ENCODE measurements at places on chromosomes 12 and 14.

DNA sequence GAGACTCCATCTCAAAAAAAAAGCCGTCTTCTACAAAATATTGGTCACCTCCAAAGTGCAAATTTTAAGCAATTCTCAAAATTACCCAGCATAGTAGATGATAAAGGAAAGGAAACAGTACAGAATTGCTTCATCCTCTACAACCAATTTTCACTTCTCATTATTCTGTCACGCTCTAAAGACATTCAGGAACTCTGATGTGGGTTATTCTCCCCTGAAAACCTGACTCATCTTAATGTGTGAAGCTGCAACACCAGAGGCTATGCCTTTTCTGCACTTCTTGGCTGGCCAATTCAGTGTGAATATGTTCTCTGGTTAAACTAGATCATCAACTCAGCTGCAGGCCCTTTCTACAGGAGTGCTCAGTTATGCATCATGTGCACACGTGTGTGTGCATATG lies 11.0 kb downstream of the PTGER2 start:
- peak; percentile 50 for DNase-seq

DNA sequence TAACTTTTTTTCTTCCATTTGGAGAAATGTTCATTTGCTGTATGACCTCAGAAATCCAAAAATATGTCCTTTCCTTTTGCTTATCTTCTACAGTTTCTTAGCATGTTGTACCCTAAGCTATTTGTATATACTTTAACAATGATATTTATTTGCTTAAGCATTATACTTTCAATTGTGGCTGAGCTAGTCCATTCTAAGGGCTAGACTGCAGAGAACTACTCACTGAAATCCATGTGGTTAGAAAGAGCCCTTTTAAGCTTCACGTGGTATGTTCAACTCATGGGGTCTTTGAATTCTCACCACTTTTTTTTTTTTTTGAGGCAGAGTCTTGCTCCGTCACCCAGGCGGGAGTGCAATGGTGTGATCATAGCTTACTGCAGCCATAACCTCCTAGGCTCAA lies 122.5 kb downstream of the HMGA2 start:
- DNase-seq: no peak

DNA sequence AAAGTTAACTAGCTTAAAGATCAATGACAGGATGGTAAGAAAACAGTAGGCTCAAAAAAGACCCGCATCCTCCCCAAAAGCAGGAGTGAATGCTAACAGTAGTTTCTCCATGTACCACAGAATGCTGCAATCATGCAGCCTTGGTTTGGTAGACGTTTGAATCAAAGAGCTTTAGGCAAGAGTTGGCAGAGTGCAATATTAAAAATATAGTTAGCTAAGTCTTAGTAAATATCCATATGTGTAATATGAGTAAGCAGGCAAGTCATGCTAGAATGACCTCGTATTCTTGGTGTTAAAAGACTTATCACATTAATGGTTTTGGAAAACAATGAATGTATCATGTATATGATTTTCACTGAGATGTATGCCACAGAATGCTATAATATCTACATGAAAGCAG lies 18.8 kb upstream of the KLRF1 start:
- DNase-seq: no peak

DNA sequence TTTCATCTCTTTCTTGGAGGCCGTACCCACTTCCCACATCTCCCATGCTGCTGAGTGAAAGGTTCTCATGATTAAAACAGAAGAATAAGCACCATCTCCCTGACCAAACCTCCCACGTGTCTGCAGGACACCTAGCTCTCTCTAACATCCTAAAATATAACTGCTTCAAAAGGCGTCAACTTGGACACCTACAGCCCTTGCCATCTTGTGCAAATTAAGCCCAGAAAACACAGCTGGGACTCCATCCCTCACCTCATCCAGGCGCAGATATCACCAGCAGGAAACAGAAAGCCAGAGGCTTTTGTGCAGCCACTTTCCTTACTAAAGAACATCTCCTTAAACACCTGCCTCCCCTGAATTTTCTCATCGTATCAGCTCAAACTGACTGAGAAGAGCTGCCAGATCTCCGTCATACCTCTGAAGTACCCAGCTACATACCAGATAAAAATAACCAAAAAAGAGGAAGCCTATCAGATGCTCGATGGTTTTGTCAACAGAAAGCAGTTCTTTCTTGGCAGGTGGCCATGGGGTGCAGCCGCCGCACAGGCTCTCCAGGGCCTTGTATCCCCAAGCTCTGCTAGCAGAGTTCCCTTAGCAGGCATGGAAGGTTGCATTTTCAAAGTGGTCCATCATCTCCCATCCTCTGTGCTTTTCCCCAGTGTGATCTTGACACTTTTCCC lies 28.8 kb downstream of the MAP3K9 start:
- DNase-seq: no peak
